ENCODE measurements at places on chromosomes 11 and 22. TPM values are rescaled to one million over a fixed set of nuclear protein-coding genes. Genes with fewer than 3 reads are reported as not detected.
A peak's percentile ranks its signal among the peaks of the same experiment; 100 is the strongest.

Gene MAPK11
- 13.6 TPM for polyA plus RNA-seq

Gene MPPED2
- 0.61 TPM for polyA plus RNA-seq

Gene DDTL
- 4.9 TPM for polyA plus RNA-seq

- no peak for DNase-seq
Observed at GRCh38 chr22:30947173-30947815, 21.3 kb downstream of the MORC2 start.

- DNase-seq: no peak
Observed at GRCh38 chr22:33270596-33270995, 212.4 kb upstream of the SYN3 start.

- no peak for DNase-seq
Observed at GRCh38 chr11:33412241-33412640, 155.1 kb downstream of the HIPK3 start.

DNA sequence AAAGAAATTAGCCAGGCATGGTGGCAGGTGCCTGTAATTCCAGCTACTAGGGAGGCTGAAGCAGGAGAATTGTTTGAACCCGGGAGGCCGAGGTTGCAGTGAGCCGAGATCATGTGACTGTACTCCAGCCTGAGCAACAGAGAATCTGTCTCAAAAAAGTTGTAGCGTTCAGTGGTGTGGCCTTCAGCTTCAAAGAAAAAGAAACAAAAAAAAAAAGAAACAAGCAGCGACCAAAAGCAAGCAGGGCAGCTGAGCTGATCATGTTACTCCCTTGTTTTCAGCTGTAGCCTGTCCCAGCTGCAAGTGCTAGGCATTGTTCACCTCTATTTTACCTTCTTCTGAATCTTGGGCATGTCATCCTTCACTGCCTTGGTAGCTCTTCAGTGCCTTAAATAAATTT is 37.0 kb downstream of the SFI1 start:
- DNase-seq: no peak

- no peak for DNase-seq
Observed at GRCh38 chr22:35959121-35959800, 69.4 kb downstream of the RBFOX2 start.

DNA sequence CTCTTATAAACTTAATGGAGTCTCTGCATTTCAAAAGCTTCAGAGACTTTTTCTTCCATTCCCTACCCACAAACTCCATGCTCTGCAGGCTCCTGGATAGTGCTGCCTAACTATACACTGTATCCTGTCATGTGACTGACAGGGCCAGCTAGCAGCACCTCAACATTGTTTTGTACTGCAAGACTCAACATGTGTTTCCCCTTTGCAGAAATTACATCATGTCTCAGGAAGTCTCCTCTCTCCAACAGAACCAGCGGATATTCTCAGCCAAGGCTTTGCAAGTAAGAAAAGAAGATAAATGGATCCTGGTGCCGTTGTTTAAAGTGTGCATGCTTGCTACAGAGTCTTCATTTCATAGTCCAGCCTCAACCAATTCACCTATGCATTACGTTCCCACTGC is 164.0 kb upstream of the UBASH3B start:
- peak; percentile 77 for DNase-seq

GRCh38 chr11:1232883-1233321 is 10.0 kb downstream of the MUC5B start:
- no peak for DNase-seq

DNA sequence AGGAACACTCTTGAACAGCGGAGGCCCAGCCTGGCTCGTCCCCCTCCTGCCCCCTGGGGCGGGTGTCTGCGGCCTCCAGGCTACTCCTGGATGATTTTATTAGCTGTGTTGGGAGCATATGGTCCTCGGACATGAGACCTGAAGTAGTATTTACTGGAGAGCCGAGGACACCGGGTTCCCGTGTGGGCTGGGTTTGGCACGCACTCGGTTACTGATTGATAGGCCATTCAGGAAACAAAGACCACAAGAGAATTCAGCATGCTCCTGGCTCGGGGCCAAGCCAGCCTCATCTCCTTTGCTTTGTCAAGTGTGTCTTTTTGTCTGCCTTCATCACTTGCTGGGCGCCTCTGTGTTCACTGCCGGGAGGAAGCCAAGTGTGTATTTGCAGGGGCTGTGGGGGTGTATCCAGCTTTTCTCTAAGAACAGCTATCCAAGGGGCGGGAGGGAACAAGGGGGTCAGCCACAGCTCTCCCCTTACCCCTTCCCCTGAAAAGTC is 9.7 kb downstream of the FXYD2 start:
- peak; percentile 81 for DNase-seq
